ENCODE measurements at places on chromosomes 7 and 10. TPM values are rescaled to one million over a fixed set of nuclear protein-coding genes. Genes with fewer than 3 reads are reported as not detected.

The HOXA4 gene
- 0.98 TPM for total RNA-seq

The FLNC gene
- 31.9 TPM for total RNA-seq

The CRHR2 gene
- total RNA-seq = not detected

The PLAU gene
- total RNA-seq = 18.2 TPM

The GHRHR gene
- total RNA-seq = not detected

The ELN gene
- 38.3 TPM for total RNA-seq

DNA sequence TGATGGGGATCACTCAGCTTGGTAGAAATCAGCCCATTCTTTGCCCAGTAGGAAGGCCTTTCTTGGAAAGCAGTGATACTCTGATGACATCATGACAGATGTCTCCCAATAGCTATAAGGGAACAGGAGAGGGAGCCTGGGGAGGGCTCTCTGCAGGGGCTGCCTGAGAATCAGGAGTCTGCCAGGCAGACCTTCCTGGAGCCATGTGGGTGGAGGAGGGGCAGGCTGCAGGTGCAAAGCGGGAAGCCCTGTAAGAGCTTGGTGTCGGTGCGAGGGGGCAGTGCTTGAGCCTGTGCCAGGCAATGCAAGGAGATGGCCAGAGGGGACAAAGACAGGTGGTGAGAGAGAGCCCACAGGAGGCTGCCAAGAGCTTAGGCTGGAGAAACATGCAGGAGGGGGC is 5.0 kb upstream of the TNS3 start:
- no peak for DNase-seq

- DNase-seq = no peak
These were observed 39.8 kb downstream of the FOXL3 start for GRCh38 chr7:329691-330281.

DNA sequence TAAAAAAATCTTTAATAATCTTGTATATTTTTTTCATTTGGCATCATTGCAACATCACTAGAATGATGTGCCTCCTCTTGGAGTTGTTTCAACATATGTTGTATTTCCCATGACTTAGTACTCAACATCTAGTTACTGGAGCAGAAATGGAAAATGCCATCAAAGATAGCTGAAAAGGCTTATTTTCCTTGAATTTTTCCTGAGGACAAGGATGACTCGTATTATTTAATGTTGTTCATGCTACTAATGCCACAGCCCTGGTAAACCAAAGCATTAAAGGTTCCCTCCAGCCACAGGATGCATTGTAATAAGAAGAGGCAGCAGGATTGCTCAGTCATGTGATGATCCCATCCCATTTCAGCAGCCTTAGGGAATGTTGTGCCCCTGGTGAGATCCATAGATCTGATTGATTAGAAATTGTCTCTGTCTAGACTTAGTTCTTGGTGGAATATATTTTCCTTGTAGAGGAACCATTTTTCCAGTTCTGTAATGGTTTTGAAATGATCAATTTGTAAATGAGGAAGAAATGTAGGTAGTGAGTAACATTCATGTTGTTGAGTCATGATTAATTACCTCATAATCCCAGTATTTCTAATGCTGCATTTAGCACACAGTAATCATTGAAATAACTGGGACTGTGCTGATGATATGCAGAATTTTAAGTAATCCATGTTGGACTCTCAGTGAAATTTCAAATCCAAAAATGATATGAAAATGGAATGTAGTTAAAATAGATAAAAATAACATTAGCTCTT is 91.3 kb upstream of the SMIM30 start:
- DNase-seq = no peak

- DNase-seq = peak; percentile 93
These were observed 14.2 kb upstream of the PDCD4 start for GRCh38 chr10:110857265-110858171.

- DNase-seq = no peak
These were observed 497 bp downstream of the PPP2R2D start for GRCh38 chr10:131901181-131901829.

DNA sequence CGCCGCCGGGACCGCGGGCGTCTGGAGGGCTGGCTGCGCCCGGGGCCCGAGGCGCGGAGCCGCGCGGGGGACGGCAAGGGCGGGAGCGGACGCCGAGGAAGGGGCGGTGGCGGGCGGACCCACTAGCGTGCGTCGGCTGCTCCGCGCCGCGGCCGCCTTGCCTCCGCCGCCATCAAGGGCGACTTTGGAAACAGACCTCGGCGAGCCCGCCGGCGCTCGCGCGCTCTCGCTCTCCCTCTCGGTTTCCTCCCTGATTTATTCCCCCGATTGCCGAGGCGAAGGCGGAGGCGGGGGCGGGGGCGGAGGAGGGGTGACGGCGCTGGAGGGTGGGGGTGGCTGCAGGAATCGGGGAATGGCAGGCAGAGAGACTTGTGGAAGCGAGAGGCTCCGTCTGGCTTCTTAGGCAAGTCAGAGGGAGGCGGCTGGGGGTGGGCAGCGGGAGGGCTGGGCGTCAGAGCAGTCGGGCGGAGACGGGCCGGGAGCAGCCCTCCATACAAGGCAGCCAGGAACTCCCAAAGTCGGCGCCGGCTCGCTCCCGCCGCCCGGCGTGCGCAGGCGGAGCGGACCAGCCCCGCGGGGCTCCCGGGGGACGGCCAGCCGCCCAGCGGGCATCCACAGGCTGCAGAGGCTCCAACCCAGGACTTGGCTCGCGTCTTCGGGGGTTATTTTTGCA is at the start of gene CACNA2D1:
TSS of gene CACNA2D1 (minus strand) at position 231 of the 673 bp plus-strand sequence.
- no peak for DNase-seq

- no peak for DNase-seq
These were observed 263.7 kb downstream of the GLI3 start for GRCh38 chr7:41973202-41973730.

DNA sequence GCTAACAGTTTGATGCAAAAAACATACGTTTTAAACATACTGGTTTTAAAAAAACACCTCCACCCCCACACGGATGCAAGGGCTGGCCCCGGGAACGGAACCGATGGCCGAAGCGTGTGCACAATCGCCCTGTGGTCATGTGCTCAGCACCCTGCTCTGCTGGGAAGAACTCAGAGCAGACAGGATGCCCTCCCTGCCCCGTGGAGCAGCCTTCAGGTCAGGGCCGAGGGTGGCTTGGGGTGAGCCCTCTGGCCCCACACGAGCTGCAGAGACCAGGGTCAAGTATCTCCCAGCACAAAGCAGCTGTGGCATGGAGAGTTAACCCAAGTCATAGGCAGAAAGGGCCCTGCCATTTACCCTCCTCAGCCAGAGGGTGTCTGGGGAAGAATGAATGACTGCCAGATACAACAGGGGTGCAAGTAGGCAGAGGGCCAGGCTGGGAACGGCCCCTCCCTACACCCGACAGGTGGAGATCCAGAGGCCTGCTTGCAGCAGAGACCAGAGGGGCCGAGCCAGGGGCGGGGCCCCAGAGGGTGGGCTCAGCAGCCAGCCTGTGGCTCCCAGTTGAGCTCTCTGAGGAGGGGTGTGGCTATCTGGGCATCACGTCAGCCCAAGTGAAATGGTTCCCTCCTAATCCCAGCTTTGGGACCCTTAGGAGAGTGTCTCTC is 56.8 kb downstream of the ZRANB1 start:
- DNase-seq = no peak

GRCh38 chr7:4687956-4688355 is 5.9 kb downstream of the FOXK1 start:
- no peak for DNase-seq

GRCh38 chr10:22067091-22067490 is 63.6 kb upstream of the DNAJC1 start:
- no peak for DNase-seq

GRCh38 chr7:12623885-12624498 is 53.5 kb downstream of the SCIN start:
- no peak for DNase-seq

DNA sequence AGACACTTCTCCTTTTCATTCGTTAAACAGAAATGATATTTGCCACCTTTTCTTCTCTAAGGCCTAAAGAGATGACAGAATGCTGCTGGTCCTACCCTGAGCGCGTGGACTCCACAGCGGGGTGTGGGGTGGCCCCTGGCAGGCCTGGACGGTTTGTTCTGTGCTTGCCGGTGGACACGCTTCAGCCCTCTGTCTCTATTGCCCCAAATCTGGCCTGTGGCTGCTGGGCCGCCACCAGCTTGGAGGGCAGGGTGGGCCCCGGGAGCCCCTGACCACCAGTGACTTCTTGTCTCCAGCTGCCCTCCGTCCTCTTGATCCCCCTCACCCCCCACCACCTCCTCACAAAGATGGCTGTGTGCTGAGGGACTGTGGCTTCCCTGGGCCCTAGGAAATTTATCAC is 5.7 kb downstream of the CHST3 start:
- DNase-seq = no peak

DNA sequence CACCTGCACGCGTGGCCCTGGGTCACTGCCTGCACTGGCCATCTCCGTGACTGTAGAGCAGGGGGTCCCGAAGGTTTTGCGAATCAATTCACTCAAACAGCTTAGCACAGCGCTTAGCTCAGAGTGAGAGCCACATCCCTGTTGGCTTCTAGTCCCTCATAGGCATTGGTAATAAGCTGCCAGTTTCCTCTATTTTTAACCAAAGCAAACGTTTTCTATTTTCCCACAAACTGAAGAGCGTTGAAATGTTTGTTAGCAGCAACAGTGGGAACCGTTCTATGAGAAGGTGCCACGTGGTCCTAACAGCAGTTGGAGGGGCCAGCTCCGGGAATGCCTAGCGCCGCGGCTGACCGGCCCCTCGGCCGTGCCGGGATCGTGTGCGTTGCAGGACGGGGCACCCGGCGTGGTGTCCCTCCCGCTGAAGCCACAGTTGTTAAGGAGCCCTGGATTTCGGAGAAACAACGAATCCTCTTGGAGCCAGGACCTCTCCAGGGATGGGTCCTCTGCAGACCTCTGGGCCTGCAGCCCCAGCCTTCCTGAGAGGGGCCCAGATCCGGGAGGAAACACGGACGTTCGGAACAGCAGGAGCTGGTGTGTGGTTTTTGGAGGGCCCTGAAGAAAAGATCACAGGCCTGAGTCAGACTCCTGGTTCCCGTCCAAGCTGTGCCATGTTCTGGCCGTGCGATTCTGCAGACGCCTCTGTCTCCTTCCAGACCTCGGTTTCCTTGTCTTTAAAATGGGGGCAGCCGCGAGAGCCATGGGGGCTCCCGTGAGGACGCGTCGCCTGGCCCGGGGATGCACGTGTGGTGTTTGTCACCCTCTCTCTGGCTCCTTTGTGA is 40.3 kb downstream of the FAM20C start:
- DNase-seq = no peak

GRCh38 chr7:18570890-18571478 is 75.4 kb downstream of the HDAC9 start:
- no peak for DNase-seq

- no peak for DNase-seq
These were observed 15.5 kb downstream of the ZNF487 start for GRCh38 chr10:43452356-43452914.
